NCI-H1436 treated with DMSO at 0.1 percent for 48 hours (cell line): ENCODE measurements at places on chromosomes 2 and 18.

- DNase-seq: no peak
Measured at GRCh38 chr2:220001751-220002150, 374.3 kb downstream of the SLC4A3 start.

DNA sequence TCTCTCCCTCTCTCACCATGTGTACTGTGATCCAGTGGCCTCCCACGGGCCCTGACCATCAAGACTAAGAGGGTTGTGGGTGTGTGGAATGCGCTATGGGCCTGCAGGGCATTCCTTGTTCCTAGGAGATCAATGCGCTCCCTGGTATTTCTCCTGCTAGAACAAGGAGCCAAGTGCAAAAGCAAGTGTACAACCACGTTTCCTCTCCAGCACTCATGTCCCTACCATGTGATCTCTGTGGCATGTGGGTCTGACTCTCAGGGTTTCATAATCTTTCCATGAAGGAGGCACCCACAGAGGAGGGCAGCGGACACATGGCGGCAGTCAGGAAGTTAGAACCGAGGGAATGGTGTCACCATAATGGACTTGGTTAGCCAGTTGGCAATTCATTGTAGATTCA lies 91.4 kb downstream of the MAPK4 start:
- DNase-seq: no peak

- no peak for DNase-seq
Measured at GRCh38 chr2:1079873-1080799, 129.5 kb downstream of the SNTG2 start.

GRCh38 chr18:12359515-12359927 lies 17.5 kb downstream of the AFG3L2 start:
- DNase-seq: no peak

DNA sequence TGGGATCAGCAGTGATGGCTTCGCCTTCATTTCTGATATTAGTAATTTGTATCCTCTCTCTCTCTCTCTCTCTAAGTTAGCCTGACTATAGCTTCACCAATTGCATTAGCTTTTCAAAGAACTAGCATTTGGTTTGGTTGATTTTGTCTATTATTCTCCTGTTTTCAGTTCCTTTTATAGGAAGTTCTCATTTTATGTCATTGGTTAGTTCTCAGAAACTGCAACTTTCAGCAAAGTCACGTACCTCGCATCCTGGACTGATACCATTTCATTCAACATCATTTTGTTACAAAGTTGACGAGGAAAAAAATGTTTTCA lies 450.8 kb downstream of the EIPR1 start:
- DNase-seq: no peak

DNA sequence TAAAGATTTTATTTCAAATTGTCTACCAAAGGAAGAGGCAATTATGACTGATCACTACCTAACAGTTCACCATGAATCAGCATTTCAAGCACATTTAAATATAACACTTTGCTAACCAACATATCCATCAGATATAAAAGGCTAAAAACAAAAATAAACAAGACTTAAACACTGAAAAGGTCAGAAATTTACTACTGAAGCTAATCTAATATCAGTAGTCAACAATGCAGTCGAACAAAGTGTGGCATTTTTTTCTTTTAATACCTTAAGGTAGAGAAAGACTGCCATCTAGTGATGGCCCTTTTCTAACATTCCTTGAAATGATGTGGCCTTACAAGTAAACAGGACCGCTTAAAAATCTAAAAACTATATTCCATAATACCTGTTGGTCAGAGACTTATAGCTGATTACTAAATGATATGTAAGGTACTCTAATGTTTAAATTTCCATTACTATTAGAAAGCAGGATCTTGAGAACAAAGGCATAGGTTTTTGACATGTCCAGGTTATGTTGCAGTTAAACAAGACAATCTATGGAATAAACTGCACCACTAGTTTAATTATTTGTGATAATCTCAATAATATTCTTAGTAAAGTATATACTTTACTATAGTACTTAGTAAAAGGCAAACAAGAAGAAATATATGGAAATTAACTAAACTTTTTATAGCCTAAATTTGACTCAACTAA lies 80.0 kb downstream of the EXOC6B start:
- DNase-seq: peak; percentile 2

DNA sequence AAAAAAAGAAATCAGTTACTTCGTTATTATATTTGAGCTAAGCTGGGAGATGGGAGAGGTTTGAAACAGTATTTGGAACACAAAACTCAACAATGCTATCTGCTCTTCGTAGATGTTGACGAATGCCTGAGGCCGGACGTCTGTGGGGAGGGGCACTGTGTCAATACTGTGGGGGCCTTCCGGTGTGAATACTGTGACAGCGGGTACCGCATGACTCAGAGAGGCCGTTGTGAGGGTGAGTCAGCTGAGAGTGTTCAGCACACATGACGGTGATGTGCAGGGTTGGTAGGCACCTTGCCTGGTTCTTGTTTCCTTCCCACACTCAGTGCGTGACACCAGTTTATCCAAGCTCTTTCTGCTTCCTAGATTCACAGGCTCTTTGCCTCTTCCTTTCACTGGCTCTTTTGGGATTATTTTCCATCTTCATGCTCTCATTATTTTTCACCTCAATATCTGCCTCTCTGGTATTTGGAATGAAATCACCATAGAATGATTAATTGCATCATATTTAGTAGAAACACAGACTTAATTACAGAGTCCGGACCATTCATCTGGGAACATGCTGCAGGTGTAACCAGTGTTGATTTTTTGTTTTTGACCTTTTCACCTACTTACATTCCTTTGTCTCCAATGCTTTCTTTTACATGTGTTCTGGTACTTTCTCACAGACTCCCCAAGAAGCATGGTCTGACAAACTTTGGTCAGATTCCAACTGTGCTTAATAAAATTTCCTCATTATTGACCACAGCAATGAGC lies 200.6 kb upstream of the RASGRP3 start:
- DNase-seq: no peak

- DNase-seq: no peak
Measured at GRCh38 chr2:225841314-225841713, 441.8 kb downstream of the NYAP2 start.

GRCh38 chr18:950882-951495 lies 46.3 kb downstream of the ADCYAP1 start:
- no peak for DNase-seq

GRCh38 chr2:20110383-20110782 lies 59.0 kb upstream of the LAPTM4A start:
- DNase-seq: no peak

DNA sequence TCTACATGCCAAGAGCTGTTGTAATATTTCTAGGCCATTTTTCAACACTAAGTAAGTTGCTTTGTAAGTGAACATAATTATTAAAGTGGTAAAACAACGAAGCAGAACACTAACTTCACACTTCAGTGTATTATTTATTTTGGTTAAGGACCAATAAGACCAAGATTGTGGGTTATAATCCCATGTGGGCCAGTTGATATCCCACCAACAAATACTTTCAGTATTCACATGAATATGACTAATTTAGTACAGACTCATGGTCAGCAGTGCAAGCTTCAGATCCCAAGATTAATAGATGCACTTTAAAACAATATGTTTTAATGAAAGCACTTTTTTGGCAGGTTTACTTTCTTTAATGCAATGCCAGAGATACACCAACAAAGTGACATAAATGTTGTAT lies 154.3 kb downstream of the LCLAT1 start:
- no peak for DNase-seq

DNA sequence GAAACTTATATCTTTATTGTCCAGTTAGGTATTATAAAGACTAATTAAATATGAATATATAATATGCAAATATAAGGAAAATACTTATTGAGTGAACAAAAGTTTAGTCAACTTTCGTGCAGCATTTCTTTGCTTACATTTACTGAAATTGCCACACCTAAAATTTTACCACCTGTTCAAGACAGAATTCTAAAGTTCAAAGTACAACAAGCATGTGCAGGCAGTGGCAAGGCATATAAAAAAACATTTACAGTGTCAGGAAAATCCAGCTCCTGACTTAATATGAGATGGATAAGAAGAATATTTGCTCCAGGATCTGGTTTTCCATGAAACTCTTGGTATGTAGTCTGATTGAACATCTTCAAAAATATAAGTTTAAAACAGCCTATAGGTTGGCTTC lies 4.8 kb downstream of the ITPRID2 start:
- DNase-seq: no peak

DNA sequence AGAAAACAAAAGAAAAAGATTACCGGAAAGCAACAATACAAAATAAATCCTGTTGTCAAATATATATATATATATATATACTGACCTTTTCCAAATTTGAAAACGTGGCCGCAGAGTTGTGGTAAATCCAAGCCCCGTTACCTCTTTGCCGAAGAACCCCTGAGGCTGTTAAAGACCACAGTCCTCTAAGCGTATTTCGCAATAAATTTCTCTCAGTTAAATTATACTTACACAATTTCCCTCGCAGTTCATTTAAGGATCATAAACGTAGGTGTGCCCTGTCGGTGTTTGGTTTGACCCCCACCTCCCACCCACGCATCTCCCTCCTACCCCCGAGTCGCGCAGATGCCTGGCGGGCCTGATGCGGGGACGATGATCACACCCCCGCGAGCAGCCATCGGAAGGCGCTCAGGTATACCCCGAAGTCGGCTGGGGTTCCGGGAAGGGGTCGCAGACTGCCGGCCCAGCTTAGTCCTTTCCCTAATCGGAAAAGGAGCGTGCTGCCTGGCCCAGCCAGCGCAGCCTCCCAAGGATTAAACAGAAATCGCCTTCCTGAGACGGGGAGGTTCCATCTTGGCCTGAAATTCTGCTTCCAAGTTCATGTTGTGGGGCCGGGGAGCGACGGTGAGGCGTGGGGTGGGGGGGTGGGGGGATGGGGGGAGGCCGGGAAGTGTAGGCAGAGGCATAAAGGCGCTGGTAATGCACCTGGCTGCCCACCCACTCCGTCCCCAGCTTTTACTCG lies 2.9 kb upstream of the MEIS1 start:
- DNase-seq: no peak

DNA sequence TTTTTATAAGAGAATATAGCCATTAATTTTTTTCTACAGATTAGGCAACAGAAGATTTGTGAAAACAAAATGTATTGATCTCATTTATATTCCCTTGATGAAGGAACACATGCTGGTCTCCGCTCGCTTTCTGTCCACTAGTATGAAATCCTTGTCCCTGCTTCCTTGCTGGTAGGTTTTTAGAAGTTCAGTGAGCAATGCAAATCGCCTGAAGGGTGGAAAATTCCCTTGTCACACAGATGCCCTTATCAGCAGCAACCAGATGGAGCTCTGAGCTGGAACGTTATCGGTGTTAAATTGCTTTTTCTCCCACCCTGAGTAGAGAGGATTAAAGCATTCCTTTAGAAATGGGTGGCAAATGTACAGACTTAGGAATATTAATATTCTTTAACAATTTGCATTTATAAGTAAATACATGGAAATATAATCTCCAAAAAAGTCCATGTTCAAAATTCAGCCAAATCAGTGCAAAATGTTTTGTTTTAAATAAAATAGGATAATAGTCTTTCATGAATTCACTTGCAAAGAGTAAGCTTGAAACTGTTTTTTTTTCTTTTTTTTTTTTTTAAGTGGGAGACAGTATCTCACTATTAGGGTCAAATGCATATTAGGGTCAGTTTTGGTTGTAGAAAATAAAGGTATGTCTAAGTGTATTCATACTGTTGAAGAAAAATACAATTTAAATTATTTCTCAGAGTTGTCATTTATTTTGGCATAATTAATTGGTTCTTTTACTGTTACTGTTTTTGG lies 164.0 kb upstream of the MYO3B start:
- no peak for DNase-seq
